ENCODE measurements at places on chromosomes 1 and 21.
A peak's percentile ranks its signal among the peaks of the same experiment; 100 is the strongest.

GRCh38 chr1:186330758-186331157 lies 44.3 kb downstream of the TPR start:
- no peak for DNase-seq

- no peak for DNase-seq
Measured at GRCh38 chr1:33656467-33657005, 184.1 kb downstream of the ZSCAN20 start.

DNA sequence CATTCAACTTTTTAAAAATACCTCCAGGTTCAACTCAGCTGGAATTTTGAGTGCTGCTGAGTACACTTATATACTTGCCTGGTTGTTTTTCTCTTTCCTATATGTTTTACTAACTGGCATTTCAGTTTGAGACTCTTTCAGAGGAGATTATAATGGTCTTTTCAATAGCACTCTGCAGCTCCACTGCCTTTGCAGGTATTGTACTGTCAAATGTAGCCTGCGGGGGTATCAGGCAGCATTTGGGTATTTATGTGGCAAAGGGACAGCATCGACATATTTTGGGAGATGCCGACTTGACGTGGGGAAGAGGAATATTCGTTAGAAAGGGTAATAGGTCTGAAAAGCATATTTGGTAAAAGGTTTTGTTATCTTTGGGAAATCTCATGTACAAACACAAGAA lies 11.1 kb upstream of the TGFBR3 start:
- DNase-seq, result no peak

- no peak for DNase-seq
Measured at GRCh38 chr1:85374160-85374559, 90.8 kb downstream of the DDAH1 start.

DNA sequence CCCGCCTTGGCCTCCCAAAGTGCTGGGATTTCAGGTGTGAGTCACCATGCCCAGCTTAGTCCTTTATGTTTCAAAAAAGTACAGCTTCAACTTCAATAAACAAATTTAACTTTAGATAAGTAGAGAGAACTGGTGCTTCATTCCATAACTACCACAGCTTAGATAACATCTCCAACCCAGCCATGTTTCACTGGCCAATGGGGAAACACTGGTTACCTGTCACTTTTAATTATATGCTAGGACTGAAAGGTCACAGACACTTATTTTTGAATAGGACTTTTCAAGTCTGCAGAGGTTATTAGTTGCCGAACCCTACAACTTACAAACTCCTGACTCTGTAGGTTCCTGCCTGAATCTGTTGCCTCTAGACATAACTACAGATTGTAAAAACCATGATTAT lies 56.5 kb upstream of the ST6GALNAC3 start:
- DNase-seq, result no peak

GRCh38 chr1:224450159-224450558 lies 15.6 kb upstream of the WDR26 start:
- DNase-seq, result no peak

GRCh38 chr1:15765495-15766194 lies 7.0 kb downstream of the FBLIM1 start:
- DNase-seq, result no peak

DNA sequence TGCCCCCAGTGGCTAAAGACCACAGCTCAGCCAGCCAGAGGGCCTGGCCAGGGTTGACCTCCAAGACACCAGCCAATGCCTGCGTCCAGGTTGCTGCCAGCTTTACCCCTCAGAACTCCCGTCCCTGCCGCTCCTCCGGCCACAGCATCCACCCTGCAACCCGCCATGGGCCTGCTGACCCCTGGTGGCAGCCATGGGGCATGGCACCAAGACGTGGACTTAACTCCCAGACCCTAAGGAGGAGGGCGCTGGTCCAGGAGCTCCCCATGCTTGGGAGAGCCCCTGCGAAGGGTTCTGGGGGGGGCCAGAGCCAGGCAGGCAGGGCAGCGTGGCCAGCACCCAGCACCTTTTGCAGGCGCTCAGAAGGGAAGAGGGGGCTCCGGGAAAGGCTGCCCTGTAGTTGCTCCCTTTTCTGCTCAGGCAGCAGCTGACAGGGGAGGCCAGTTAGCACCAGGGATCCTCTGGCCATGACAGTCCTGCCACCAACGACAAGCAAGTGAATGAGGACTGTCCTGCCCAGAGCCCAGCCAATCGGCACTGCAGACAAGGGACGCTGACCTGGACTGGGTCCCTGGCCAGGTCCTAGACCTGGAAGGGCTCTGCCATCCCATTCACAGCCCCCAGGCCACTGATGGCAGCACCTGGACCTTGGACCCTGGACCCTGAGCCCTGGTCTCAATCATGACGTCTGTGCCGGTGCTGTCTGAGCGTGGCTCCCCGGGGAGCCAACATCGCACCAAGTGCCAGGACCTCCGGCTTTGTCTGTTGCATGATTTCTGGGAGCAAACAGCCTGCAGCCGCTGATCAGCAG lies 246.2 kb downstream of the NPHP4 start:
- DNase-seq, result peak; percentile 50

DNA sequence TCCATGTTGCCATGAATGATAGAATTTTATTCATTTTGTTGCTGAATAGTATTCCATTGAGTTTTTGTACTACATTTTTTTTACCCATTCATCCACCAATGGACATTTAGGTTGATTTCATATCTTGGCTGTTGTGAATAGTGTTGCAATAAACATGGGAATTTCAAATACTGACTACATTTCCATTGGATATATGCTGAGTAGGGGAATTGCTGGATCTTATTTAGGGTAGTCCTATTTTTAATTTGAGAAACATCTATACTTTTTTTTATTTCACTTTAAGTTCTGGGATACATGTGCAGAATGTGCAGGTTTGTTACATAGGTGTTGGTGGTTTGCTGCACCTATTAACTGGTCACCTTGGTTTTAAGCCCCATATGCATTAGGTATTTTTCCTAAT lies 38.8 kb upstream of the TNFSF4 start:
- DNase-seq, result no peak

DNA sequence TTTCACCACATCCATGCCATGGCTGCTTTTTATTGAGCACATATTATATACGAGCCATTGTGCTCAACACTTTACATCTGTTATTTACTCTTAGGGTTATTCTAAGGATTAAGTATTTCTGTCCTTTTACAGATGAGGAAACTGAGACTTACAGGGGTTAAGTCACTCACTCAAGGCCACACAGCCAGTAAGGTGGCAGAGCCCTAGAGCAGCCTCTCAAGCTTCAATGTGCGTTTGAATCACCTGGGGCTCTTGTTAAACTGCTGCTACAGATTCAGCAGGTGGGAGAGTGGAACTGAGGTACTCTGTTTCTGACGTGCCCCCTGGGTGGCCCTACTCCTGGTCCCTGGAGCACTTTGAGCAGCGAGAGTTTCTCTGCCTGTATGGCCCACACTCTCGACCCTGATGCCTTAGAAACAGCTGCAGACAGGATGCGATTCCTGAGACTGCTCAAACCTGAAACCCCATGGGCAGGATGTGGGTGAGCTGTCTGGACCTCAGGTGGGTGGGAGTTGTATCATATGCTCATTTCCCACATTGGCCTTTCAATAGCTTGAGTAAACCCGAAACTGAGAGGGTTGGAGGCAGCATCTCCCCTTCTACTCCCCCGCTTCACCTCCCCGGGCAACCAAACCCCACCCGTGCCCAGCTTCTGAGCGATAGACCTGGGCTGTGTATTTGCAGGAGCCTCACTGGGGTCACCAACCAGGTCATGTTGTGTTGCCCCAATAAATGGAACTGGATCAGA lies 59.3 kb downstream of the MAN1C1 start:
- peak; percentile 74 for DNase-seq

DNA sequence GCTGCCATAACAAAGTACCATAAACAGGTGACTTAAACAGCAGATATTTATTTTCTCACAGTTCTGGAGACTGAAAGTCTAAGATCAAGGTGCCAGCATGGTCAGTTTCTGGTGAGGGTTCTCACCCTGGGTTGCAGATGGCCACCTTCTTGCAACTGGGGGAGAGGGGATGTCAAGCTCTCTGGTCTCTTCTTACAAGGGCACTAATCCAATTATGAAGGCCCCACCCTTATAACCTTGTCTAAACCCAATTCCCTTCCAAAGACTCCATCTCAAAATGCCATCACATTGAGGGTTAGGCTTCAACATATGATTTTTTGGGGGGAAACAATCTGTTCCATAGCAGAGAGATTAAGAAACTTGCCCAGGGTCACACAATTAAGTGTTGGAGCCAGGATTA lies 24.8 kb upstream of the ANGPTL3 start:
- no peak for DNase-seq

- DNase-seq, result no peak
Measured at GRCh38 chr21:33394260-33394659, 9.0 kb upstream of the IFNGR2 start.

GRCh38 chr1:100989306-100990077 lies 36.1 kb downstream of the DPH5 start:
- no peak for DNase-seq

DNA sequence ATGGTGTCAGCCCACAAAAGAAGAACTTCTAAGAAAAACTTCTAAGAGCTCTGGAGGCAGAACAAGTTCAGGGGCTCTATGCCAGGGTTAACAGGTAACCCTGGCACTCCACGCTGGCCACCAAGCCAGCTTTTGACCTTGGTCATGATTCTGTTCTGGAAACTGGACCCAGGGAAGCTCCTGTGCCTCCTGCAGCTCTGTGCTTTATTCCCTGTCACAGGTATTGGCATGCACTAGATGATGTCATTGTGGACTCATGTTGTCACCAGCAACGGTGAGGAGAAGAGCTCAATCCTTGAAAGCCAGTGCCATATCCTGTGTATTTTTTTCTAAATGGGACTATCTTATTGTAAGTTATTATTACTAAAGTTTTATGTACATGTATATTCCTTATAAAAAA lies 56.7 kb upstream of the GCLM start:
- no peak for DNase-seq

- no peak for DNase-seq
Measured at GRCh38 chr21:41561701-41562100, 53.7 kb upstream of the TMPRSS2 start.

- DNase-seq, result peak; percentile 43
Measured at GRCh38 chr1:209884665-209885117, 53.3 kb upstream of the SYT14 start.

DNA sequence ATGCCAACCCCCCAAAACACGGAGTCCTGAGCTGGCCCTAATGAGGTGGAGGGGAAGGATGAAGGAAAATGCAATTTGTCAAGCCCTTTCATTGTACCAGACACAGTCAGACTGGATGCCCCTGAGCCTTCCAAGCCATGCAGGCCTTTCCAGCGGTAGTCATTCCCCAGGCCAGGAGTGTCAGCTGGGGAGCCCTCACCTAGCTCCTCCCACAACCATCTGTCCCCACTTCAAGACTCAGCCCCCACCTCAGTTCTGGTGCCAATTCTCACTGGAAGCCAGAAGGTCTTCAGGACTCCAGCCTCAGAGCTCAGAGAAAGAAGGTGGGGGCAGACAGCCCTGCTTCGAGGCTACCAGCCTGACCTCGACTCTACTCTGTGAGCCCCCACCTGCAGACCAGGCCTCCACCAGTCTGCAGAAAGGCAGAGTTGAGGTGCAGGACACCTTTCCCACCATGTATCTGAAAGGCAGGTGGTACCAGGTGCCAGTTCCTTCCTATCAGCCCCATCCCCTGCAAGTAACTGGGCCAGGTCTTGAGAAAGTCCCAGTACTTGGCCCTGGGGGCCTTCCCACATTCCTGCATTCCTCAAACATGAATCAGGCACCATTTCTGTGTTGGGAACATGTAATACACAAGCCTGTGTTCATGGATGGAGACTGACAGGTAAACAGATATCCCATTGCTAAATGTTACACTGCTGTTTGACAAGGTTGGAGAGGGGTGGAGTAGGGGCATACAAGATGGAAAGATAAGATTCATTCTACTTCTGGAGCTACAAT lies 180.6 kb upstream of the EDN2 start:
- DNase-seq, result no peak

DNA sequence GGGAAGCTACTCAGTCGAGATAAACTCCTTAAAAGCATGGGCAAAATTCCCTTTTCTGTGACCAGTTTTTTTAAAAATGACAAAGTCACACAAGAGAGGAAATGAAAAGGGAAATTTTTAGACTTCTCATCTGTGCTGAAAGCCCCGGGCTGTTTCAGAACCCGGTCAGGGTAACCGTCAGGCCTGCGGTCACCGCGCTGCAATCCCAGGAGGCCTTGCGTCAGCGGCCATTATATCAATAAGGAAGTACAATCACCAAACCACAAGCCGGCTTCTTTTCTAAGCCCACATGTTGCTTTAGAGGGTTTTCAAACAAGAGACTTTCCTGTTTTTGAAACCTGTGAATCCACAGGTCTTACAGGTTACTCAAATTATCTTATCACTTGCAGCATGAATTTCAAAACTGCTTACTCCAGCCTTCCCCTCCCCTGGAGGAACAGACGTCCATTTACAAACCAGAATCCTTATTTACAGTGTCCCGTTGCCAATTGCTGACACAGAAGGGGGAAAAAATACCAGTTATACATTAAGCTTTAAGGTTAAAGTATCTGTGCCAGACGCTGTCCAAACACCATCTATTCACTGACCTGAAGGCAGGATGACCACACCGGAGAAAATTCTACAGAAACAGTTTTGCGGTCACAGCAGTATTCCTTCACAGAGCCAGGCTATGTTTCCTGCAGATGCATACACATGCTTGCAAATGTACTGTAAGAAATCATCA lies 165.3 kb downstream of the TOMM20 start:
- DNase-seq, result peak; percentile 84

DNA sequence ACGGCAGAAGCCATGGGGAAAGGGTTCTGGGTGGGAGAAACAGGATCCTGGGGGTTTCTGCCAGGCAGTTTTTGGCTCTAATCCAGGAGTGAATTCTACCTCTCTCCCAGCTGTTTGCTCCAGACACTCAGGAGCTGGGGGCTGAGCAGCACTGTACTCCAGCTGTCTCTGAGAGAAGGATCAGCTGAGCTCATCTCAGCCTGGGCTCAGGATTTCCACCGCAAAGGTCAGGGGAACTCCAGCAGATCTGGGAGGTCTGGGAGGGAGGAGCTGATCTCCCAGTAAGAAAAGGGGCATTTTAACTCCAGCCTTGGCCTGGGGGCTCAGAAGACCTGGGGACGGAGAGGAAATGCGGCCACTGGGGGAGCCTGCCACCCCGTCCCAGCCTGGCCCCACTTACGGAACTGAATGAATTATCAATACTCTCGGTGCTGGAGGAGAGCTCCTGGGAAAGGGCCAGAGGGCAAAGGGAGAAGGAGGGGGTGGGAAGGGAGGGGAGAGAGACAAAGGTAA lies 17.3 kb downstream of the PI4KB start:
- DNase-seq, result no peak

DNA sequence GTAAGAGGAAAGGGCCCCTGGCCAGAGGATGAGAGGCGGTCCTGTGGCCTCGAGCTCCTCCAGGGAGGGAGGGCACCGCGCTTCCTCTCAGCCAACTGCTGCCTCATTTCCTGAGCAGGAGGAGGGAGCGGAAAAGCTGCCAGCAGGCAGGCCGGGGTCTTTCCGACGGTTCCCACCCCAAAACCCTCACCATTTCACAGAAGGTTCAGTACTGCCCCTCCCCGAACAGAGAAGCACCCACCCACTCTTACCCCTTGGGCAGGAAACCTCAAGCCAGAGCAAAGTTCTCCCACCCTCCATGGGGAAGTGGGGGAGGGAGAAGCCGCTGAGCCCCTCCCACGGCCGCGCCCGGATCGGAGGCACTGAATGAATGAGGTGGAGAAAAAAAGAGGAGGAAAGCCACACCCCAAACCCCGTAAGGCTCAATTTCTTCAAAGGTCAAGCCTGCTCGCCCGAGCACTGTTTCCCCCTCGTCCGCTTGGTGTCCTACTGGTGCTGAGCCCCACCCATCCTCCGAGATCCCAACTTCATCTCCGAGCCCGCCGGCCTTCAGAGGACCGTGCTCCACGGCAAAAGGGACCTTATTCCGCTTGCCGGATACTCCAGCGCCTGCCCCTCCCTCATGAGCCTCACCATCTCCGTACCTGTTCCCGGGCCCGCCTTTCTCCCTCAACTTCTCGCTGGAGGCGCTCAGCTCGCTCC lies 9.4 kb downstream of the TPM3 start:
- peak; percentile 77 for DNase-seq

- no peak for DNase-seq
Measured at GRCh38 chr1:65027666-65028358, 61.5 kb upstream of the JAK1 start.
